ENCODE measurements at places on chromosomes 6 and 20. TPM values are rescaled to one million over a fixed set of nuclear protein-coding genes. Genes with fewer than 3 reads are reported as not detected.
A peak's percentile ranks its signal among the peaks of the same experiment; 100 is the strongest.

The ZNF311 gene
- total RNA-seq = 0.45 TPM

The MYT1 gene
- total RNA-seq = not detected

The VGLL2 gene
- total RNA-seq = not detected

DNA sequence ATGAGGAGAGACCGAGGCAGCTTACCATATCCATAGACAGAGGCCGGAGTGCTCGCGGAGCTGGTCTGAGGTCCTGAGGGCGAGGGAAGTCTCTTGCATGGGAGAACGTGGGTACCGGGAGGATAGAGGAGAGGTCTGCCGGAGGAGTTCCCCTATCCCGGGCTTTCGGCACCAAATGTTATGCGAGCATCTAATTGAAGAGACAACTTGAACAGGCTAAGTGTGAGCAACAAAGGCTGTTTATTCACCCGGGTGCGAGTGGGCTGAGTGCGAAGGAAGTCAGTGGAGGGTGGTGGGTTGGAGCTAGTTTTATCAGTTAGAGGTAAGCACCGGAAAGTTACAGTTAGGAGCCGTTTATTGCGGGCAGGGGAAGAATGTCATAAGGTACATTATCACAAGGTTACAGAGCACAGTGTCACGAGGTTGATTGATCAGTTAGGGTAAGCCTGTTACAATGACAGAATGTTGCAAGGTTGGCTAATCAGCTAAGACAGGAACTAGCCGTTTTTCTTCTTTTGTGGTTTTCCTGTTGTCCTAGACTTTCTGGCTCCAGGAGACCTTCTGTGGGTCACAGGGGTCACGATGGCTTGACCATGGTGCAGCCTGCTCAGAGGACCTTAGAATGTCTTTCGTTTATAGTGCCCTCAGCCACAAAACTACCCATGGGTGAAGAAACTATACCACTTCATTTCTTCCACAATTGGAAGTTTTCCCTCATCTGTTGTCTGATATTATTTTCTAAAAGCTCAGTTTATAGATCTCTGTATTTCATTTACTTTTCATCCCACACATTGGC is 746.0 kb upstream of the ADGRB3 start:
- no peak for DNase-seq

DNA sequence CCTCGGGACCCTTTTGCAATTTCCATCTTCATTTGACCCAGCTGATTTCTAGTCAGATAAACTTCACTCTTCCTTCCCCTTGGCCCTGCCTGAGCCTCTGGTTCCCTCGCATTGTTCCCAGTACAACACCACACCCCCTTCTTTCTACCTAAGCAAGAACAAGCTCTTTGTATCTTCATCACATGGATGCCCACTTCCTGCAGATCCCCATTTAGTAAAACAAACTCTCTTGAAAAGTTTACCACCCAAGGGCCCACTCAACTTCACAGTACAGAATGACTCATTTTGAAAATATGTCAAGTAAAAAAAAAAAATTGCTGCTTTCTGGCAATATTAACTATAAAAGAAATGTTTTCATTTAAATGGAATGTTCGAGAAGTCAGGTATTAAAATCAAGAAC is 5.2 kb downstream of the FAXC start:
- DNase-seq = no peak

- peak; percentile 20 for DNase-seq
Measured at GRCh38 chr6:34518669-34519365, 37.3 kb downstream of the SPDEF start.

- no peak for DNase-seq
Measured at GRCh38 chr20:9015984-9016324, 52.9 kb upstream of the PLCB4 start.

DNA sequence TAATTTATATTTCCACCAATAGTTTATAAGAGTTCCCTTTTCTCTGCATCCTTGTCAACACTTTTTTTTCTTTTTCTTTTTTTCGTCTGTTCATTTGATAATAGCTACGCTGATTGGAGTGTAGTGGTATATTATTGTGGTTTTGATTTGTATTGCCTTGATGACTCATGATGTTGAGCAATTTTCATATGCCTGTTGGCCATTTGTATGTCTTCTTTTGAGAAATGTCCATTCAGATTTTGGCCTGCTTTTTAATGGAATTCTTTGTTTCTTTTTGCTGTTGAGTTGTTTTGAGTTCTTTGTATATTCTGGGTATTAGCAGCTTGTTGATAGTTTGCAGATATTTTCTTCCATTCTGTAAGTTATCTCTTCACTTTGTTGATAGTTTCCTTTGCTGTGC is 773.4 kb downstream of the KIF16B start:
- no peak for DNase-seq

- DNase-seq = no peak
Measured at GRCh38 chr6:155252581-155252980, 11.2 kb upstream of the CLDN20 start.

GRCh38 chr6:127841811-127842210 is 59.0 kb downstream of the THEMIS start:
- no peak for DNase-seq

All from activated naive CD8-positive, alpha-beta T cell treated with anti-CD3 and anti-CD28 coated beads, Interleukin-2, amount 10 ng/mL, durations not matched to agents 7 days and 5 days (primary cell).